Thyroid gland (tissue), 4 donors: ENCODE measurements at places on chromosomes 5 and 9. TPM values are rescaled to one million over a fixed set of nuclear protein-coding genes. Genes with fewer than 3 reads are reported as not detected.

The ELOVL7 gene
- 29.1 TPM for total RNA-seq

The CDC14B gene
- total RNA-seq: 43.0 TPM

The SNAPC3 gene
- total RNA-seq: 34.3 TPM

DNA sequence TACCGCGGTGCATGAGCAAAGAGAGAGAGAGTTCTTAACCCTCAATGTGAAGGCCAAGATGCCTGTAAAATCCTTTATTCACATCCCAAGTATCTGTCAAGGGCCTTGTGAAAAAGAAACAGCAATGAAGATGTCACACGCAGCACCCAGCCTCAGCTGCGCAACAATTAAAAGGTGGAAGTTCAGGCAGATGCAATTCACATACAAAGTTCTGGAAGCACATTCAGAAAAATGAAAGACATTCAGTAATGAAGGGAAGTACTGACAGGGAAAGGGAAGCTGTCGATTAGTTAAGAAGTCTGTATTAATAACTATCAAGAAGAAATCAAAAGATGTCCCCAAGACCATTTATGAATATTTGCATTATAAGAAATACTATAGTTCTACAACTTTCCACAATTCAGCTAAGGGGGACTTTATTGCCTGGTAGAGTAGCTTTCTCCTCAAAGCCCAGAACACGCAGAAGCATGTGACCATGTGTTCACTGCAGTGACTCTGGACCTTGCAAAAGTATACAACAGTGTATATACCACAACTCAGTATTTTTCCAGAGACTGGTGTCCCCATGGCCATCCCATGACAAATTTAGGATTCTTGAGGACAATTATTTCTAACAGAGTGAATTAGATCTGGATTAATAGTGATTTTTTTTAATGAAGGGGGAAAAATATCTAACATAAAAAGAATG is 137.5 kb downstream of the CDK5RAP2 start:
- H3K27me3 ChIP-seq: no peaks in the 10 kb centered on the region
- no peaks in the 10 kb centered on the region for H3K36me3 ChIP-seq
- no peak overlapping the region for H3K27ac ChIP-seq
- DNase-seq: no peak
- H3K4me1 ChIP-seq: peaks cover 6% of the 10 kb centered on the region

- H3K36me3 ChIP-seq: no peaks in the 10 kb centered on the region
- H3K4me3 ChIP-seq: no peak overlapping the region
- H3K27me3 ChIP-seq: no peaks in the 10 kb centered on the region
- H3K27ac ChIP-seq: peak overlapping the region; percentile 88
- peaks cover 20% of the 10 kb centered on the region for H3K4me1 ChIP-seq
- peak; percentile 61 for DNase-seq
These were observed 261.2 kb downstream of the AOPEP start for GRCh38 chr9:94987731-94988130.

- H3K27ac ChIP-seq: no peak overlapping the region
- H3K4me3 ChIP-seq: no peak overlapping the region
- no peaks in the 10 kb centered on the region for H3K36me3 ChIP-seq
- H3K27me3 ChIP-seq: no peaks in the 10 kb centered on the region
These were observed 18.0 kb upstream of the STARD4 start for GRCh38 chr5:111530298-111530740.

DNA sequence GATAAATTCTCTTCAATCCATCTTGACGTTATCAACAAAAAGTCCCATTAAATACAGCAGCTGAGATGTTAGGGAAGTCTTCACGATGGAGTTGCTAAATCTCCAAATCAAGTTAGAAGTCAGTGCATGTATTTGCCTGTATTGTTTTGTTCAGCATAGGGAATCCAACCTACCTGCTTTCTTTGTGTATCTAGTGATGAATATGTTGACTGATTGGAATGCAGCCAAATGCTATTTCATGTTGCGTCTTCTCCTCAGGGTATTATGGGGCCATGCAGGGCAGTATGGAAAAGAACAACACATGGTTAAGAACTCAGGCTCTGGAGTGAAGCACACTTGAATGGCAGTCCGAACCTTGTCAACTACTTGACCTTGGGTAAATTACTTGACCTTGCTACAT is 529.5 kb upstream of the ZNF462 start:
- no peaks in the 10 kb centered on the region for H3K27me3 ChIP-seq
- DNase-seq: no peak
- no peak overlapping the region for H3K4me3 ChIP-seq
- H3K4me1 ChIP-seq: no peaks in the 10 kb centered on the region
